LHCN-M2 (cell line): ENCODE measurements at places on chromosomes 3 and 15. TPM values are rescaled to one million over a fixed set of nuclear protein-coding genes. Genes with fewer than 3 reads are reported as not detected.

DNA sequence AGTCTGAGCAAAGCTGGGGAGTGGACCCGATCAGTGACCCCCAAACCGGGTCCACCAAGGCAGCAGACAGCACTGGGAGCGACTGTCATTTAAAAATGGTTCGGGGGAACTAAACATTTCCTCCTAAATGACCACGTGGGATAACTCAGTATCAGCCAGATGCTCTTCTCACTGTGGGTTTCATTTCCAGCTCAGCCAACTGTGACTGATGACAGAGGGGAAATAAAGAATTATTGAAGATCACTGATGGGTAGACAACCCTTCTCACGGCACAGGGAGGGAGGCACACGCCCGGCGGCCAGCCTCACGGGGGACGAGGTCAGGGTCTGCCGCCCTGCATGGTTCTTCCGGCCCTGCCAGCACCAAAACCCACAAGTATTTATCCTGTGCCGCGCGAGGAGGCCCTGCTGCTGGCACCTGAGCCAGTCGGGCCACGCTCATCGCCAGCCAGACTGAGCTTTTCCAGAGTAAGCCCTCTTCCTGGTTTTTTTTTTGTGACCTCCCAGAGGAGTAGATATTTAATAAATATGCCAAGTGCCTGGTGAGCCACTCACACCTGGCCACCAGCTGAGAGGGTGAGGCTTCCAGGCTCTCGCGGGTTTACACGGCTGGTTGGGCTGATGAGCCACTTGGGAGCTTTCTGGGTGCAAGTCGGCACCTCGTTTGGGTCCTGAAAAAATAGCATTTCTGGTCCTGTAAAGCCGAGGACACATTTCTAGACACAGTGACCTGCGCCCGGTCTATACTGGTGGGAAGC is 6.2 kb downstream of the MELTF start:
- no peak for DNase-seq

GOLGA6L7 gene
- not detected in 2 replicates for total RNA-seq

GRCh38 chr3:31740397-31740796 is 207.7 kb downstream of the STT3B start:
- no peak for DNase-seq

RARRES1 gene
- 0.26 and 0.34 TPM in 2 replicates for total RNA-seq

DNA sequence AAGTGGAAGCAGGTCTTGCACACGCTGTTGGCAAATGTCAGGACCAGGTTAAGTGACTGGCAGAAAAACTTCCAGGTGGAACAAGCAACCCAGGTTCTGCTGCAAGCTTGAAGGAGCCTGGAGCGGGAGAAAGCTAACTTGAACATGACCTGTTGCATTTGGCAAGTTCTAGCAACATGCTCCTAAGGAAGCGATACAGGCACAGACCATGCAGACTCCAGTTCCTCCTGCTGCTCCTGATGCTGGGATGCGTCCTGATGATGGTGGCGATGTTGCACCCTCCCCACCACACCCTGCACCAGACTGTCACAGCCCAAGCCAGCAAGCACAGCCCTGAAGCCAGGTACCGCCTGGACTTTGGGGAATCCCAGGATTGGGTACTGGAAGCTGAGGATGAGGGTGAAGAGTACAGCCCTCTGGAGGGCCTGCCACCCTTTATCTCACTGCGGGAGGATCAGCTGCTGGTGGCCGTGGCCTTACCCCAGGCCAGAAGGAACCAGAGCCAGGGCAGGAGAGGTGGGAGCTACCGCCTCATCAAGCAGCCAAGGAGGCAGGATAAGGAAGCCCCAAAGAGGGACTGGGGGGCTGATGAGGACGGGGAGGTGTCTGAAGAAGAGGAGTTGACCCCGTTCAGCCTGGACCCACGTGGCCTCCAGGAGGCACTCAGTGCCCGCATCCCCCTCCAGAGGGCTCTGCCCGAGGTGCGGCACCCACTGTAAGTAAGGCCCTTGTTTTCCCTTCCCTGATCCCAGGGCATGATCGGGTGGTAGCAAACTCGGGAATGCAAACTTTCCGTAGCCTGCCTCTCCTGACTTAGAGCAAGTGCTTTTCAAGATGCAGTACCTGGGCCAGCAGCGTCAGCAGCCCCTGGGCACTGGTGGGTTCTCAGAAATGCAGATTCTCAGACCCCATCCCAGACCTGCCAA is 759 bp downstream of the GALNT15 start:
- DNase-seq, result no peak

IGF2BP2 gene
- 58.9 and 104 TPM in 2 replicates for total RNA-seq

DNAJA4 gene
- total RNA-seq, result not detected in 2 replicates

LTK gene
- total RNA-seq, result 2.5 and 2.8 TPM in 2 replicates

DNA sequence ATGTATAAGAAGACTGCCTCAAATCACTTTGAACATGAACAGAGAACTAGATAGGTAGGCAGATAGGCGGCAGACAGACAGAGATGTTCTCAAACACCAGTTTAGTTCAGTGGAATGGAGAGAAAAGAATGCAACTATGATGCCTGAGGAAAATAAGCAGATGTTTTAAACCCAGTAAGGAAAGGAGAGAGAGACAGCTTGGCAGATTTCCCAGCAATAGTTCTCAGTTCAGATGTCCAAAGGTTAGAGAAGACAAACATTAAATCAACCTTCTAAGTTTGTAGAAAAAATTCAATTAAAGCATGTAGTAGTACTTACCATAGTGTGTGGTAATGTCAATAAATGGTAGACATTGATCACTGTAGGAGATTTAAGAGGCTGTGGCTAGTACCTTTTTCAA is 209.6 kb upstream of the PFN2 start:
- peak; percentile 89 for DNase-seq

GRCh38 chr15:101107625-101108460 is 144.0 kb downstream of the CHSY1 start:
- no peak for DNase-seq

CSPG5 gene
- total RNA-seq, result 0.19 and 0.29 TPM in 2 replicates

GRCh38 chr3:109117939-109118338 is at the start of gene MORC1:
MORC1 (minus strand) TSS chr3:109118134; CDS start chr3:109118059, 75 bp downstream.
- no peak for DNase-seq

DNA sequence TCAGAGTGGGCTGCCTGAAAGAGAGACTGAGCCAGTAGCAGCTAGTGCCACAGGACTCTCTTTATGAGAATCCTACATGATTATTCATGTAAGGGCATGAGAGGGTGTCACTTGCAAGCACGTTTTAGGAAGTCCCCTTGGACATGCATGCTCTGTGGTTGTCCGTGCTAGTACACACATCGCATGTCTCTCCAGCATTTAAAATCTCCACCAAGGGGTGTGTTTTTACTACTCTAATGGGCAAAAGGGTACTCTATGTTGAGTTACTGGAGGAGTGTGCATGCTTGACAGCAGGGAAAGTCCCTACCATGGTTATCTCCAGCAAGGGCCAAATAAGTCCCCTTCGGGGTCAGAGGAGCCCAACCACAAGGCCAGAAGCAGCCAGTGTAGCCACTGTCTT is 70.7 kb downstream of the DCLK3 start:
- no peak for DNase-seq

SPATA12 gene
- total RNA-seq, result 0.11 and 0.32 TPM in 2 replicates

WDR72 gene
- total RNA-seq, result not detected in 2 replicates

ZNF501 gene
- total RNA-seq, result 0.45 and 1.3 TPM in 2 replicates

- peak; percentile 24 for DNase-seq
Measured at GRCh38 chr3:11077466-11077865, 76.8 kb upstream of the HRH1 start.

DNA sequence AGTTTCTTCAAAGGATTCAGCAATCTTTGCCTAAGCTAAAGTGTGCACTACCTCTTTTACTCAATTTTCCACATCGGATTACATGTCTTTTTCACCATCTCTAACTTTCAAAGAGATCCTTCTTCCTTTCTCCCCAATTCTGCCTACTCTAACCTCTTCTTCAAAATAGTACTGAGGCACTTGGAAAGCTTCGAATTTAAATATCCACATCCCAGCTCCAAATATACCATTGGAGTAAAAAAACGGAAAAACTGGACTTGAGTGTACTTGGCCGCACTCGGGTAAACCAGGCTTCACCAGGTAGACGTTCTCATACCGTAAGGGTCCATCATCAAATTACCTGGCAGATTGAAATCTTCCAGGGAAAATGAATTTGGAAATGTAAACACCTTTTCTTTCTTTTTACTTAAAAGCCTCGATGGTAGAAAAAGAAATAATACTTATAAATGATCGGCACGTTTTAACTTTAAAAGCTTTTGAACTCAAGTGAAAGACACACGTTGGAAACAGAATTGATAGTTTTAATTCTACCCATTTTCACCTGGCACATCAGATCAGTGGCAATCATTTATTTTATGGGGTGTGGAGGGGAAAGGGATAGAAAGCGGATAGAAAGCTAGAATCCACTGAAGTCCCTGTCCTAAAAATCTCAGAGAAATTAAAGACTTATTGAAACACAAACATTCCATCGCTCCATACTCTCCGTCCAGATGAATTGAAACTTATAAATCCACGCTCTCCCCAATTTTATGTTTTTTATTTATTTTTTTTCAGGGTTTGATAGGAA is 8.2 kb upstream of the MEIS2 start:
- DNase-seq, result no peak

- no peak for DNase-seq
Measured at GRCh38 chr3:50205413-50206276, 574 bp downstream of the SLC38A3 start.

GRCh38 chr15:89673165-89673512 is 6.0 kb downstream of the PLIN1 start:
- DNase-seq, result peak; percentile 19

EPHA3 gene
- 0.13 and 0.17 TPM in 2 replicates for total RNA-seq

DNA sequence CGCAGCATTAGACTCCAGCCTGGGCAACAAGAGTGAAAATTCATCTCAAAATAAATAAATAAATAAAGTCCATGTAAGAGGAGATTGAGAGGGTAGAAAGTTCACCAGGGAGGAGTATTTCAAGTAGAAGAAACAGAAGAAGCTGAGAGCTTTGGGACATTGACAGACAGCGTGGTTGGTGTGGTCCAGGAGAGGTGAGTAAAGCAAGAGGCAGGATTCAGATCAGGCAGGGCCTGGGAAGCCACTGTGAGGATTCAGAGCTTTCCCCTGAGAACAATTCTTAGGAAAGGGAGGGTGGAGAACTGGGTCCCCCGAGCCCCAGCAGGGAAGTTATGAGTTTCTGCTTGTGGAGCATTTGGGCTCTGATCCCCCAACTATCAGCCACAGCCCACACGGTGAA is 54.2 kb upstream of the AMOTL2 start:
- peak; percentile 40 for DNase-seq

DNA sequence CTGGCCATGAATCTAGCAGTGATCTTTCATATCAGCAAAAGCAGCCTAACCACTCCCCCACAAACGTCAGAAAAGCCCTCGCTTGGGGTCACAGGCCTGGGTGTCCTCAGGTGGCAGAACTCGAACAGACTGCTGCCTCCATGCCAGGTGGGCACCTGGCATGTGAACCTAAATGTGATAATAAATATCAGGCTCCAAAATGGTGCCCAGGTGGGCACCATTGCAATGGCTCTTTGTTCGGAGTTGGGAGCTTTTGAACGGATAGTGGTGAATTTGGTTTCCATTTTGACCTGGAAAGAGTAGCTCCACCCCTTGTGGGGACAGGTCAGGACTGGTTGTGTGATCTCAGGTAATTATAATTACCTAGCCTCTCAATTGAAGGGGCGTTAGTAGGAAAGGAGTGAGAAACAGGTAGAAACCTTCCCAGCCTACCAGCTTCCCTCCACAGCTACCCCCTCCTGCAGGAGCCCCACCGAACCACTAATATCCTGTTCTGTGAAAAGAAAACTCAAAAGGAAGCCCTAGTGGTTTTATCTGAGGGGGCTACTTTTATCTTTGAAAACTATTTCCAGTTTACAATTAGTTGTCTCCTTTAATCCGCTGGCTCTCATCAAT is 18.1 kb downstream of the MYO1E start:
- DNase-seq, result no peak

DNA sequence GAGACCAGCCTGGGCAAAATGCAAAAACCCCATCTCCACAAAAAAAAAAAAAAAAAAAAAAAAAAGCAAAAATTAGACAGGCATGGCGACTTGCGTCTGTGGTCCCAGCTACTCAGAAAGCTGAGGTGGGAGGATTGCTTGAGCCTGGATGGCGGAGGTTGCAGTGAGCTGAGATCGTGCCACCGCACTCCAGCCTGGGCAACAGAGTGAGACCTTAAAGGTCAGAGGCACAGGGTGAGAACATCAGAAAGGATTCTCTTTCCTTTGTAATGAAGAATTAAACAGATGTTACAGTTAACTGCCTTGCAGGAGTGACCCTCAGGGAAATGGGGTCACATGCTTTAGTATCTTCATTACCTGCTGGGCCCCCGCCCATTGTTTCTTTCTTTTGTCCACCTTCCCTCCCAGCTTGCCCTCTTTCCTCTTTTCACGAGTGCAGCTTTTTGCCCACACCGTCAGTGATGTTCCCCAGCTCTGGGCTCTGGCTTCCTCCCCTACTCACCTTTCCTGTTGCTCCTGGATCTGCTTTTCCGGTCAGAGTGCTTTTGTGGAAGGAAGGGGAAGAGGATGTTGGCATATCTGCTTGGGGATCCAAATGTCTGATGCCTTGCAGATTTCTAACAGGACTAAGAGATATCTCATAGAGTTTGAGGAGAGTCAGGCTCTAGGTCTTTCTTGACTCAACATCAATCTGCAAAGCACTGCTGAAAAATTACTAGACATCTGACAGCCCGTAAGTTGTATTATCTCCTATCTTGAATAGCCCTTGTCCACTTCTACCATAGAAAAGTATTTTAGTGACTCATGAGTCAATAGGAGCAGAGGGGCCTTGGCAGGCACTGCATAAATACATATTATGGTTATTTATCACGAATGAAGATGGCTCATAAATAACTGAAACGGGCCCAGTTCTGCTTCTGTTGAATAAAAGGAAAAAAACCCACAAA is 35.6 kb upstream of the NDUFB4 start:
- DNase-seq, result no peak

DNA sequence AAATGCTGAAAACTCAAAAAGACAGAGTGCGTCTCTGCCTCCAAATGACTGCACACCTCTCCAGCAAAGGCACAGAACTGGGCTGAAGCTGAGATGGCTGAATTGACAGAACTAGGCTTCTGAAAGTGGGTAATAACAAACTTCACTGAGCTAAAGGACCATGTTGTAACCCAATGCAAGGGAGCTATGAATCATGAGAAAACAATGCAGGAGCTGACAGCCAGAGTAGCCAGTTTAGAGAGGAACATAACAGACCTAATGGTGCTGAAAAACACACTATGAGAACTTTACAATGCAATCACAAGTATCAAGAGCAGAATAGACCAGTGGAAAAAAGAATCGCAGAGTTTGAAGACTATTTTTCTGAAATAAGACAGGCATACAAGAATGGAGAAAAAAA is 10.1 kb upstream of the AVEN start:
- peak; percentile 90 for DNase-seq

DNA sequence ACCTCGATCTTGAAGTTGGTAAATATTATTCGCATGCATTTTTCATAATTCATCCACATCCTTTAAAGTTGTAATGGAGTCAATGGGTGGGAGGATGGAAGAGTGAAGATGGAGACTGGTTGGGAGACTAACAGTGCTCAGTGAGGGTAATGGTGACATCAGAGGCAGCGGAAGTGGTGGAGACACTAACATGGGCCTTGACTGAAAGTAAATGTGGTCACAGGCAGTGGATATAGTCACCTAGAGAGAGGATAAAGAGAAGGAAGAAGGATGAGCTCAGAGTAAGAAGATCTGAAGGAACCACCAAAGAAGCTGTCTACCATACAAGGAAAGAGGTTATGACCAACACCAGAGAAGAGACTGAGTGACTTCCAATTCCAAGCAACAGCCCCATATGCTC is 281.6 kb upstream of the STT3B start:
- no peak for DNase-seq
